ENCODE measurements at places on chromosomes 5 and 9.

DNA sequence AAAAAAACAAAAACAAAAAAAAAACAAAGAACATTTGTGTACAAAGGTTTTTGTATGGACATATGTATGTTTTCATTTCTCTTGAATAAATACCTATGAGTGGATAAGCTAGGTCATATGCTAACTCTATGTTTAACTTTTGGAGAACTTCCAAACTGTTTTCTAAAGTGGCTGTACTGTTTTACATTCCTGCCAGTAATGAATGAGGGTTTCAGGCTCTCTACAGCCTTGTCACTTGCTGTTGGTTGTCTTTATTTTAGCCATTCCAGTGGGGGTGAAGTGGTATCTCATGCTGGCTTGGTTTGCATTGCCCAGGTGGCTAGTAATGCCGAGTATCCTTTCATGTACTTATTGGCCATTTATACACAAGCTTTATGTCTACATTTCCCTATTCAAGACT, 9.1 kb upstream of the TRIO start:
- no peak for DNase-seq

DNA sequence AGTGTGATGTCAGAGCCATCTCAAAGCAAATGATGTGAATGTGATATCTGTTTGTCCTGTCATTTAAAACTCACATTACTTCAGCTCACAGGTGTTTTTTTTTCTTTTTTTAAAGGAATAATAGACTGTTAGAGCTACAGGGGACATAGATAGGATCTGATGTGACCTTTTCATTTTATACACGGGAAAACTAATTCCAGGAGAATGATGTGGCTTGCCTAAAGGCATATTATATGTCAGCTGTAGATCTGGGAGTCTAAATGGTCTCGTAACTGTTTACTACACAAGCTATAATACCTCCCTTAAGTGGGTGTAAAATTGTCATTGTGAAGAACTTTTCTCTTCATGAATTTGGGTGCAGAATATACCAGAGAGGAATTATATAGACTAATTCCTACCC, 2.0 kb downstream of the NMUR2 start:
- no peak for DNase-seq

DNA sequence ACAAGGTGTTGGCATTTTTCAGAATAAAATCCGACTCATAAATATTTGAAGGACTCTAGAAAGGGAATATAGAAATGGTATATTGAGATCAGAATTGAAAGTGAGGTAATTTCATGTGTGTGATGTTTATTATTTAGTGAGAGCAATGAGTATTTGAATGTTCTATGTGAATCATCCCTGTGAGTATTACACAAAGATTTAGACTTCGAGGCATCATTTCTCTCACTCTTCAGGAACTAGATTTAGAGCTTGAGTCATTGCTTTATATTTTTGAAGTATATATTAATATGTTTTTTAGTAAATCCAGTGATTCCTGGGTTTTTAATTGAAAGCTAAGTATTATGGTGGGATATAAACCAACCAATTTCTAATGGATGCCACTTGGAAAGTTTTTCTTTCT, 91.2 kb downstream of the RAB3C start:
- DNase-seq: no peak

DNA sequence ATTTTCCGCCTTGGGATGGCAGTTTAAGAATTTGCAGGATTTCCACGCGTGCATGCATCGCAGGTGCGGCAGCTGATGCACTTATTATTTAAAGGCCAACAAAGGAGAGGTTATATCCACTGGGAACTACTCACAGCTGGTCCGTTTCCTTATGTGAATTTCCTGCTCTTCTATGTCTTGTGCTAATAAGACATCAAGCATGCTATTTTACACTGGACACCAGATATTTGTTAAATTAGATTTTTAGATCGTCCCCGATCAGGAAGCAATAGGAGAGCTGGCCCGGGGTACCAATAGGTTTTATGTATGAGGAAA, 476 bp upstream of the DTWD2 start:
- DNase-seq: no peak

DNA sequence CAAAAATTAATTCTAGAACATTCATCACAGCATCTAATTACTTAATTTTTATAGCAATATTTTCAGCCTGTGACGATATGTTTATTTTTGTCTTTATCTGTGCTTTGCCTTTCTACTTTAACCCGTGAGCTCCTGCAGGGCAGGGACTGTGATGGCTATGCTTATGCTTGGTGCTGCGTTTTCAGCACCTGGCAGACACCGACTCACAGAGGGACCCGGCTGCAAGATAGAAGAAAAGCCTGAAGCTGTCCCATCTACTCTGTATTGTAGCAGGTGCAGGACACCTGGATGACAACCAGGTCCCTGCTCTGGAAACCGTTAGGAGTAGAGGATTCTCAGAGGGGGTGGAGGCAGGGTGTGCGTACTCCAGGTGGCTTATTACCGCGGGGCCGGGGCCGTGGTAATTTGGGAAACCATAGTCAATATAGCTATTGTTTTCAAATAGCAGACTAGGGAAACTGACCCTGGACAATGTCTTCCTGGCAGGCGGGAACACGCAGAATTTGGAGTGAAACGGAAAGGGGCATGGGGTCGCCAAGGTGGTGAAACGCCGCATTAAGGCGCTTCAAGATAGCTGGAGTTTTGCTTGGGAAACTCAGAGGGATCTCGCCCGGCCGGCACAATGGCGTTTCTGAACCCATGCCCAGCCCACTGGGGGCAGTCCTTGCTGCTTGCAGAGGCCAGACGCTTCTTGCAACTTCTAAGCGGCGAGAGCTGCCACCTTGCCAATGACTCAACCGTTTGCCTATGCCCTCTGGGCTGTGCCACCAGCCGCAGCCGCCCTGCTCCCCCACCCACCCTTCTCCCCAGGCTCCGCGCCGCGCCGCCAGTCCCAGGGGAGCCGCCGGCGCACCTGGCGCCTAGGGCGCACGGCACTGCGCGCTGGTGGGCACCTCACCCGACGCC, 140.1 kb upstream of the PALM2AKAP2 start:
- no peak for DNase-seq

DNA sequence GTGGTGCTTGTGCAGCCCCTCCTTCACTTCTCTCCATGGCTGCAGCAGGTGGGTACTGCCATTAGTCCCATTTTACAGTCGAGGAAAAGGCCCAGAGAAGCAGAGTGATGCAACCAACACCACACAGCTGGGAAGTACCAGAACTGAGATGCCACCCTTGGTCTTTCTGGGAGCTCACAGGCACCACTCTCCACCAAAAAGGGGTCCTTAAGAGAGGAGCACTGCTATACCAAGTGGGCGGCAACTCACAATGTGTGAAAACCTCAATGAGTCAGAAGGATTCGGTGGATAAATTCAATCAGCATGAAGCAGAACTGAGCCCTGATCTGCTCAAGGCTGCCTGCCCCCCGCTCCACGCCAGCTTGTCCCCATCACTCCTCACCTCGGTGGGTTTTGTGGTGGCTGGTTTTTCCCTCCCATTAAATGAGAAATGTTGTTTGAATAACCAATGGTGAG, 213.7 kb downstream of the FSTL4 start:
- DNase-seq: no peak

DNA sequence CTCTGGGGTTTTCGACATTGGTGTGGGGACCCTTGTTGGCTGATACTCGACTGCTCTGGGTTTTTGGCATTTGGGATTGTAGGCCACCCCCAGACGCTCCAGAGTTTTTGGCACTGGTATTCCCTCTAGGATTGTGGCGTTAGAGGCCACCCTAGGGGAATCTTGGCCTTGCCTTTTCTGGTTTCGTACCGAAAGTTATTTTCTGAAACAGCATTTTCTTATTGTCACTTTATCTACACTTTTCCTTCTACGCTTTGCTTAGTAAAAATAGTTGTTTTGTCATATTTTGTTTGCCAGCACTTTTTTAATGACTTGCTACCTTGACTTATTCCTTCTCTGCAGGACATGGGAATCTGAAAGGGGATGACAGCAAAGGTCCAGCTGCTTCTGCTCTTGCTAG, 25.1 kb upstream of the CLPTM1L start:
- no peak for DNase-seq

DNA sequence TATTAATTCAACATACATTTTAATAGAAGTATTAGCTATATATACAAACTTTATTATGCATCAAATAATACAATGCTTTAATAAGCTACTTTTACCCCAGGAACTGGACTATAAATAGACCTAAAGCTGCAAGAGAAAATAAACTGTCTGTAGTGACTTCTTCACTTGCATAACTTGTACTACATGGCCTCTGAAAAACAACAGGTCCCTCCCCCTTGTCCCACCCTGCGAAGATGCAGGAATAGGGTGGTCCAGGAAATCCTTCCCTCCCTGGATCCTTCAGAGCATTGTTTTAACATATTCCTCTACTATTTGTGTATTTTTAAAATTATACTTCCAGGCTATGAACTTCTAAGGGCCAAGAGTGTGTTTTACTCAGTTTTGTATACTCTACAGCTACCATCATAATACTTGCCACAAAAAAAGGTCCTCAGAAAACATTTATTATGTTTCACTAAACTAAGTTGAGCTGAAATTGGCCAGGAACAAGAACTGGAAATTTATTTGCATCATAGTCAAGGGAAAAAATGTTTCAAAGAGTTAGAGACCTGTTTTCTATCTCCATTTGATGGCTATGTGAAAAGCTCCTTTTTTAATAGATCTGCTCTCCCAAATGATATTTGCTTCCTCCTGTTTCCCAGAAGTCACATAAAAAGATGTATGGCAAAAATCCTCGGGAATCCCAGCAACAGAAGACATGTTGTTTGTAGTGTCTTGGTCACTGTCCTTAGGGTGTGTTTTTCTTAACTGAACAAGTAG, 15.2 kb upstream of the SELENOP start:
- DNase-seq: no peak

- no peak for DNase-seq
Measured at GRCh38 chr5:10703676-10704075, 57.4 kb downstream of the DAP start.

DNA sequence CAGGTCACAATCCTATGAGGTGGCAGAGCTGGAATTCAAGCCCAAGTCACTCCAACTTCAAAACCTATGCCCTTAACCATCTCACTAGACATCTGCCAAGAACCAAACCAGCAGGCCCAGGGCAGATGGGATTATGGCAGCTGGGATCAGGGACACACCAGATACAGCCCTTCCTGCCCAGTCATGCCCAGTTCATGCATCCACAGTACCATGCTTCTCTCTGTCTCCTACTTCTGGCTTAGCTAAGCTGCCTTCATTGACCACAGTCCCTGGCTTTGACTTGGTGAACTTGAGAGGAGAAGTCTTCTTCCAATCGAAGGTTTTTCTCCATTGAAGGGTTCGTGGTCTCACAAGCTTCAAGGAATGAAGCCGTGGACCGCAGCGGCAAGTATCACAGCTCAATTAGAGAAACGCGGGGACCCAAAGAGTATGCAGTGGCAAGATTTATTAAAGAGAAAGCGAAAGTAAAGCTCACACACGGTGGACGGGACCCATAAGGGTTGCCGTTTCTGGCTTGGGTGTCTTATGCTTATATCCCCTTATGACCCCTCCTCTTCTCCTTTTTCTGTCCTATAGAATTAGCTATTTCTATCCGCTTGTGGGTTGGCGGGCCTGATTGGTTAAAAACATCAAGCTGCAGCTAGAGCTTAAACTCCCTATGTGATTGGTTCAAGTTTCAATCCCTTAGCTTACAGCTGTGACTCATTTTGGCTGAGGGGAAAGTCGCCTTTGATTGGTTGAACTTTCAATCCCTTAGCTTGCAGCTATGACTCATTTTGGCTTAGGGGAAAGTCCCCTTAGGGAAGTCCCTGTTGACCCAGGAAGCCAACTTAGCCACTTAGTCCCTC, 101.2 kb downstream of the TRIM36 start:
- DNase-seq: no peak

GRCh38 chr5:146751781-146752401, 126.7 kb downstream of the PPP2R2B start:
- no peak for DNase-seq

DNA sequence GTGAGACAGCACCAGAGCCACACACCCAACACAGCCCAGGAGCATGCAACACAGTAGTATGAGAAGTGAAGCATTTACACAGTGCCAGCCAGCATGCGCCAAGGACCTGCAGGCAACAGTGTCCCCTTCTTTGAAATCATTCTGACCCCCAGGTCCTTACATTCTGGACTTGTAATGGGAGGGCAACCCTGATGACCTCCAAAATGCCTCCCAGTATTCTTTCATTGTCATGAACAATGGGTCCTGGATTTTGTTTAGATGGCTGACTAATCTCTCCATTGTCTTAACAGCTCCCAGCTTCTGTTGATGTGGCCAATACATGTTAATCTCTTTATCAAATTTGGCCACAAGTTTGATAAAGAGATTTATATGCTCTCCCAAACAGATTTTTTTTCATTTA, 417.1 kb downstream of the DMRTA1 start:
- DNase-seq: no peak

DNA sequence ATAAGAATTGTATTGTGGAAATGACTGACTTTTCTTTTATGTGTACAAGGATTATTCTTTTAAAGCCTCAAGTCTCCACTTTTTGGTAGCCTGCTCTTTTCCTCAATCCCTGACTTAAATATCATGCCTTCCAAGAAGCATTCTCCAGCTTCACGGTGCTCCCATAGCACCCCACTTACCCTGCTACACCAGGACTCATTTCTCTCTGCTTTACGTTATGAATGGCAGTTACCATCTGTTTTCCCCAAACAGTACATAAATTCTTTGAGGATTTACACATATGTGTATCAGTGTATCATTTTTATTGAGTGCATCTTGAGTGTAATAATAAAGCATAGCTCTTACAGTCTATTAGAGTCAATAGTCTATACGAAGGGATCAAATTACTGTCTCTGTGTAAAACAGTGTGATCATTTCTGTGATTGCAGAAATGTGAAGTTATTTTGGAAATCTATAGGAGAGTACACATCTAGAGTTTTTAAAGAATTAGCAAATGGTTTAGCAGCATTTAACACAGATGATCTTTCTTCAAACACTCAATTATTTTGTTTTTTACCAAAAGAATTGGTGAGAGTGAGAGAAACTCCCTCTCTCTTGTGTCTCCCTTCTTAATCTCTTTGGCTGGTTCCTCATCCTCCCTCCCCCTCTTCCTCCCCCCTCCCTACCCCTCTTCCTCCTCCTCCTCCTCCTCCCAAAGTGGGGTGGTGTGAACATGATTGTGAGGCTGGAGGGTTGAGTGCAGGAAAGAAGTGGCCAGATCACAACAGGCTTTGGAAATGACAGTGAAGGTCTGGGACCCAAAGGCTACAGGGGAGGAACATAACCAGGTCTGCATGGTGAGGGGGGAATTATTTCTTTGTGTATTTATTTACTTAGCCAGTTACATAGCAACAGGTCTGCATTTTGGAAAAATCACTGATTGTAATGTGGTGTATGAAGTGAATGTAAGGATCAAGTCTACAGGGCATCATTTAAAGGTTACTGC, 27.6 kb upstream of the ECM2 start:
- no peak for DNase-seq
